CD4-positive, alpha-beta T cell treated with Interleukin-4 for 4 hours (primary cell): ENCODE measurements at places on chromosomes 12 and 14.

DNA sequence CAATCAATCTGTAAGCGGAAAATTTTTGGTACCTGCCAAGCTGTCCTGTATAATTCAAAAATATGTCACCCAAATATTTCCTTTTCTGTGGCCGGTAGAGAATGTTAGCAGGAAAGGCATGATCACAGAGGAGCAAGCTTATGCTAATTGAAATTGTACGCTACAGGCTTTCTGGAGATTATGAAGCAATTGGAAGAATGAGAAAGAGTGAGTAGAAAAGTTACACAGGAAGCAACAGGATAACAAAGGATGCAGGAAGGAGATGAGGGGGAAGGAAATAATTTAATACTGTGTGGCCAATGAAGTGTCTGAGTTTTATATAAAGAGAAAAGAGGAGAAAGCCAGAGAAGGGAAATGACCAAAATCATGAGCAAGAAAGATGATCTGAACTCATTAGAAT lies 627.2 kb upstream of the STXBP6 start:
- DNase-seq, result no peak

GRCh38 chr12:68850390-68850789 lies 42.4 kb downstream of the MDM2 start:
- no peak for DNase-seq

DNA sequence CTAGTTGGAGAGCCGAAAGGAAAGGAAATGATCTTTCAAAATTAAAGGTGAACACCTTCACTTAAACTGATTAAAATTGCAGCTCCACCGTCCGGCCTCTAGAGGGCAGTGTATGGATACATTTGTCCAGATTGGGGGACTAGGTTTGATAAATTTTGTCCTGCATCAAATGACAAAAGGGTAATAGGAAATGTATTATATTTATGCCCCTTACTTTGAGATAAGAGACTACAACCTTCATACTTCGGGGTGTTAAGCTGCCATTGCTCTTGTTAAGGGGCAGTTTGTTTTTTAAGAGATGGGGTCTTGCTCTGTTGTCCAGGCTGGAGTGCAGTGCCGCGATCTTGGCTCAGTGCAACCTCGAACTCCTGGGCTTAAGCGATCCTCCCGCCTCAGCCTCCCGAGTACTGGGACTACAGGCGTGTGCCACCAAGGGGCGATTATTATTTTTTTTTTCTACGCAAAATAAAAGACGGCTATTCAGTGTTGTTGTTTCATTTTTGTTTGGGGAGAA lies 818 bp upstream of the SUOX start:
- peak; percentile 81 for DNase-seq

GRCh38 chr12:2652011-2652400 lies 142.8 kb upstream of the FKBP4 start:
- no peak for DNase-seq

DNA sequence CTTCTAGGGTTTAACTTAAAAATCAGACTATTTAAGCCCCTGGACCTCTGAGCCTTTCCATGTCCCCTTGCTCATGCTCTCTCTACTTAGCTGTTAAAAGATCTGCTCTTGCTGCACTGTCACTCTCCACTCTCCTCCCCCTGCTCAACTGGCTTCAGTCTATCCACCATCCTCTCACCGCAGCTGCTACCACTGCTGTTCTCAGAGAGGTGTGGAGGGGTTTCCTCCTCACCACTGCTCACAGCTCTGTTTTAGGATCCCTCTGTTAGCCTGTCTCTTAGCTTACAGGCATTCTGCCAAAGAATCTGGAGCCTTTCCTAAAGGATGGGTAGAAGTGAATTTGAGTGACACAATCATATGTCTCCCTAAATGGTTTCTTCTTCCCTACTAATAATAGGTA lies 43.7 kb upstream of the ATP2B1 start:
- no peak for DNase-seq

DNA sequence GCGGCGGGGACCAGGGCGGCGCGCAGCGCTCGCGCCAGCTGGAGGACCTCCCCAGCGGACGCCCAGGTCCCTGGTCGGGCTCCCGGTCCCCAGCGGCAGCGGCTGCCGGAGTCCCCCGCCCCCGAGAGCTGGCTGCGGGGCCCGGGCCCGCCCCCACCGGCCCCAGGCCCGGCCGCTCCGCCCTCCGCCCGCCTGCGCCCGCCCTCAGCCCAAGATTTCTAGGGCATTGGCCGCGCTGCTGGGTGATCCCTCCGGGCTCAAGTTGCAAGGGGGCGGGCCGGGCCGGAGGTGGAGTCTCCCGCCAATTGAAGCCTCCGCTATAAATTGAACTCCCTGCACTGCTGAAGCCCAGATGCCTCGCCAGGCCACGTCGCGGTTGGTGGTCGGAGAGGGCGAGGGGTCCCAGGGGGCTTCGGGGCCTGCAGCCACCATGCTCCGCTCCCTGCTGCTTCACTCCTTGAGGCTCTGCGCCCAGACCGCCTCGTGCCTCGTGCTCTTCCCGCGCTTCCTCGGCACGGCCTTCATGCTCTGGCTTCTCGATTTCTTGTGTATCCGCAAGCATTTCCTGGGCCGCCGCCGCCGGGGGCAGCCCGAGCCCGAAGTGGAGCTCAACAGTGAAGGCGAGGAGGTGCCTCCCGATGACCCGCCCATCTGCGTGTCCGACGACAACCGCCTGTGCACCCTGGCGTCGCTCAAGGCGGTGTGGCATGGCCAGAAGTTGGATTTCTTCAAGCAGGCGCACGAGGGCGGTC lies at the start of gene DIO3:
TSS of gene DIO3 (plus strand) at position 351 of the 752 bp plus-strand sequence.
- DNase-seq, result no peak

DNA sequence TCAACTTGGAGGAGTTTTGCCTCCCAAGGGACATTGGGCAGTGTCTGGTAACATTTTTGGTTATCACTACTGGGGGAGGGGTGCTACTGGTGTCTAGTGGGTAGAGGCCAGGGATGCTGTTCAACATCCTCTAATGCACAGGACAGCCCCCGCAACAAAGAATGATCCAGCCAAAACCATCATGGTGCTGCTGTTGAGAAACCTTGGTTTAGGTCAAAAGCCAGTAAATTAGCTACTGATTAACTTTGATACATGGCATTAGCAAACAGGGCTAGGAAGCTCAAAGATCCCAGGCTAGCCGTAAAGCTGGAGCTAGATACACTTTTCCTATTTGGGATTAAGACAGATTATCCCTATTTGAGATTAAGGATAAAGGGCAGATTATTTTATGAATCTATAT lies 8.8 kb downstream of the ALKBH2 start:
- no peak for DNase-seq

DNA sequence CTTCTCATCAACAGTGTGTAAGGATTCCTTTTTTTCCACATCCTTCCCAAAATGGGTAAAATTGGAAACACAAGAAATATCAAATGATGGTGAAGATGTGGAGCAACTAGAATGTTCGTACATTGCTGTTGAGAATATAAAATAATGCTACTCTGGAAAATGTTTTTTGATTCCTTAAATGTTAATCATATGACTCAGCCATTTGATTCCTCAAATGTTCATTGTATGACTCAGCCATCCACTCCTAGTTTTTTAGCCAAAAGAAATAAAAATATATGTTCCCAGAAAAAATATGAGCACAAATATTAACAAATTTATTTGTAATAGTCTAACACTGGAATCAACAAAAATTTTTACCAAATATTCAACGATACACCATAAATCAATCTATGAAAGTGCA lies 1108.6 kb downstream of the LRFN5 start:
- no peak for DNase-seq

GRCh38 chr12:96204381-96204780 lies 10.2 kb downstream of the ELK3 start:
- no peak for DNase-seq

DNA sequence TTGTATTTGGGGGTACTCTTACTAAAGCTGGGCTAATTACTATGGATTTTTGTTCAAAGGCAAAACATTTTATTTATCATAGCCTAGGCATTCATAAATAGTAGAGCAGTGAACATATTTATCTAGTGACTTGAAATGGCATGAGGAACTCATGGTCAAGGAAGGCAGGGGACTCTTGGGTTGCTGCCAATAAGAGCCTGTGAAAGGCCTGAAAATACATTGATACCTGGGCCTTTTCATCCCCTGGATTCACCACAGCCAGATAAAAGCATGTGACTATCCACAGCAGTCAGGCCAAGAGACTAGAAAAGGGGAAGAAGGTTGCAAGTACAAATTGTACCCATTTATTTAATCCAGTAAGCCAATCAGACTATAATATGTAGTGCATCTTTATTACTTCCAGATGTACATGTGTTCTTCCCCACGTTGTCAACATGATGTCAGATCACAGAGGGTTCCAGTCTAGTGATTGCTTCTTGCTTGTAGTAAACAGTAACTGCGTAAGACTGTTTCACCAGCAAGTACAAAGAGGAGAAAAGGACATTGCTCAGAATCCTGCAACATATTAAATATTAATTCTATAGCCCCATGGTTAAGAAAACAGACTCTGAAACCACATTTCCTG lies 409.7 kb downstream of the NOVA1 start:
- no peak for DNase-seq

DNA sequence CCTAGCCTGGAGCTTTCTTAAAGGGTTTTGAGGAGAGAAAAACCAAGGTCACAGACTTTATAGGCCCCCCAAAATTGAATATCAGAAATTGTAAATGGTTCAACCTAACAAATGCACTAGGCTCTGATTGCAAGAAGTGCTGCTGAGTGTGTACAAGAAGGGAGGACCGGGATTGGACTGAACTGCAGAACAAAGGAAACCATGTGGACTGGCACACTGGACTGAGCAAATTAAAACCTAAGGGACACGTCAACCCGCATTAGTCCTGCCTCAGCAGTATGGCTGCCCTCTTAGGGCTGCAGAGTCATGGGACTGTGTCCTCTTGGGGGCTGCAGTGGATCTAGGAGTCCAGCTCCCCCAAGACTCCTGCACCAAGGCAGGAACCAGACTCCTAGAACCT lies 842 bp upstream of the CISTR start:
- DNase-seq, result no peak

DNA sequence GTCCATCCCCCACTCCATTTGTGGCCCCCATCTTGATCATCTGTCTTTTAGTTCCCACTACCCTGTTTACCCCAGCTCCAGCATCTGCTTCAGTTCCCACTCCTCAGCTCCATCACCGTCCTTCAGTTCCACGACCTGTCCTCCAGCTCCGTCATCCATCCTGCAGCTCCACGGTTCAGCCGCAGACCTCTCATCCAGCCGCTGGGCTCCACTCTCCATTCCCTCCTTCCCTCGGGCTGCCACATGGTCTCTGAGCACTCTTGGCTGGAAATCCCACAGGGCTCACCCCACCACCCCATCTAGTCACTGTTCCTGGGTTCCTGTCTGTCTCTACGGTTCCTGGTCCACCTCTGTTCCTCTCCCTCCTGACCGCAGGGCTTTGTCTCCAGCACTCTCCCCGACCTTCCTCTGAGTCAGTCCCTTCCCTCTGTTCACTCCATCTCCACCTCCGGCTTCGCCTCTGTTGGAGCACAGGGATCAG lies 3.3 kb upstream of the P3H3 start:
- DNase-seq, result no peak

DNA sequence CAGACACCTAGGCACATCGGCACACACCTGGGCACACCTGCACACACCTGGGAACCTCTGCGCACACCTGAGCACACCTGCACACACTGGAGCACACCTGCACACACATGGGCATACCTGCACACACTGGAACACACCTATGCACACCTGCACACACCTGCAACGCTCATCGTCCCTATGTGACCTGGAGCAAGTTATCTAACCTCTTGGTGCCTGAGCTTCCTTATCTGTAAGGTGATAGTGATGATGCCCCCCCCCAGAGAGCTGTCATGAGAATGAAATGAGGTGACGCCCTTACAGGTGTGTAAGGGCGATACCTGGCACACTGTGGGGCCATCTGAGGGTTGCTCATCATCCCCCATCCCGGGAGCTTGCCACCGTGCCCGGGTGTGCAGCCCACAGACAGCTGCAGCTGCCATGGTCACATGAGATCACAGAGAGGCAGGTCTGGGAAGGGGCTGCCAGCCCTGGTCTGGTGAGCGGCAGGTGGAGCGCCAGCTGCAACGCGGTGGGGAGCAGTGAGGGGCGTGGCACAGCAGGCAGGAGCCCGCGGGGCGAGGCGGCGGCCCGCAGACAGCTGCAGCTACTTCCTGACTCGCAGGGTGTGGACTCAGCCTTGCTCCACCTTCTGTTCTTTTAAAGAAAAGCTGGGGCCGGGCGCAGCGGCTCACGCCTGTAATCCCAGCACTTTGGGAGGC lies 59.9 kb upstream of the FBRSL1 start:
- DNase-seq, result peak; percentile 54

- no peak for DNase-seq
Measured at GRCh38 chr12:113946175-113946574, 19.9 kb downstream of the RBM19 start.

DNA sequence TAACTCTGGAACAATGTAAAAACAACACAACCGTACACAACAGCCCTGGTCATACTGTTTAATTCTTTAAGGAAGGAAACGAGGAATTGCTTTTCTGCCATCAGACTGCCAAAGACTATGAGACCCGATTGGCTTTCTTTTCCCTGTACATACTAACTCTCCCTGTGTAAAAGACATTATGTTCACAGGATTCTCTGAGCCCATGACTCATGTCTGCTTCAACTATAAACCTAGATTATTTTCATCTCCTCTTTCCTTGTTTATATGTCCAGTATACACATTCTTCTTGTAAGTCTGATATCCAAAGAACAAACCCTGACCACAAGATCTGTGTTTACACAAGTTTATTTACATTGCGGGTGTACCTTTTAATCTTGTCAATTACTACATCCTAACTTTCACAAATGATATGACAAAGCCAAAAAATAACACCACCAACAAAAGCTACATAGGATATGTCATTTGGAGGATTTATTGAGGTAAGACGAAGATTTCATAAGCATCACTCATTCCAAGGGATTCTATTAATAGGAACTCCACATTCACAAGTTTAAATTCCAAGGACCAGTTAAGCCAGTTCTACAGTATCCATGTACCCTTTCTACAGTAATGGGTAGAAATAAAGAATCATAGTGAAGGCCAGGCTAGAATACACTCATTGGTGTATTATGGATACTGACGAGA lies 67.3 kb downstream of the STXBP6 start:
- no peak for DNase-seq
